ENCODE measurements at places on chromosomes 3 and 15.
A peak's percentile ranks its signal among the peaks of the same experiment; 100 is the strongest.

DNA sequence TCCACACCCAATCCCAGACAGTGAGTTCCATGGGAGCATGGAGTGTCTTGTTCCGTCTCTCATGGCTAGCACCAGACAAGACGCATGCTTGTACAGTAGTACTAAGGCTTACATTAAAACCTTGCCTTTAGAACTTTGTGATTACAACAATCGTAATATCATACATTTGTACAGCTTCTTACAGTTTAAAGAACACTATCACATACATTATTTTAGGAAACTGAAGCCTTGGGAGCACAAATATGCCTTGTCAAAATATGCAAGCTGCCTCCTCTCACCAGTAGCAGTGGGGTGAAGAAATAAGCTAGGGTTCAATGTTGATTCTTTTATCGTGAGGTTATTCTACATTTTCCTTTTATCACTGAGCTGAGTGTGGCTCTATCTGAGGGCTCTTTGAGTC is 36.8 kb downstream of the ADAMTSL3 start:
- no peak for DNase-seq

DNA sequence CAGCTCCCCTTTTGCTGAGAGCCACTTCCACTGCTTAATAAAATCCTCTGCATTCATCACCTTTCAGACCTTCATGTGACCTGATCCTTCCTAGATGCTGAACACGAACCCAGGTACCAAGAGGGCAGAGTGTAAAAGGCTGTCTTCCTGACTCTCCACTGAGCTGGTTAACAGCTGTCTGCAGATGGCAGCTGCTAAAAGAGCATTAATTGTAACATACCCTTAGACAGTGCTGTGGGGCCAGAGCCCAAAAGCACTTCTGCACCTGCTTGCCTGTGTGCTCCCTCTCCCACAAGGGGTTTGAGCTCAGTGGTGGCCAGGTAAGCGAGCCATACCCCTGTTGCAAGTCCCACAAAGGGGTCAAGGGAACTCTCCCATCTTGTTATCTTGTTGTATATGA is 187.3 kb downstream of the UBE2E2 start:
- no peak for DNase-seq

DNA sequence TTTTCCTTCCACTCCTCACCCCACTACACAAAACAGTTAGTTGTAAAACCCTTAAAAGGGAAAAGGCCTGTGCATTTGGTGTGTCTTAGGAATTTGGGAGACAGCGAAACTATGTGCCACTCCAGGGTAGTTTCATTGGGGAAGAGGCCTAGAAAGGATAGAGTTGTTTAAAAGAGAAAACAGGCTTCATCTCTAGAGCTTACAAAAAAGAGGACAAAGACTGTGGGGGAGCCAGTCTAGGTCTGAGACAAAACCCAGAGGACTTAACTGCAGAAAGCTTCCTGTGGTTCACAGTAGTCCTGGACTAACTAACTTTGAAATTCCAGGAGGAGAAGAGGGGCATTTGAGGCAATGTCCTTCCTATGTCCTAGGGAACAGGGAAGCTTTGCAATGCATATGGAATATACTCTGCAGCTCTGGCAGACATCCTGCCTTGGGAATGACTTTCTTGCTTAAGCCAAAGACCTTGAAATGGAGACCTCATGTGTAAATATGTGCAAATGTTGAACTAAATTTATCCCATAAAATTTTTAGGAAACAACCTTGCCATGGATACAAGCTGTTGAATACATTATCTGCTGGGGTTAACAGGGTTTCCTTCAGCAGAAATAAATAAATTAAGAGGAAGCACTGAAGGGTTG is 159.4 kb downstream of the LSAMP start:
- DNase-seq: no peak

GRCh38 chr3:20080956-20081554 is 40.8 kb downstream of the KAT2B start:
- DNase-seq: no peak

- peak; percentile 9 for DNase-seq
These were observed 121.0 kb downstream of the TFDP2 start for GRCh38 chr3:142028243-142028777.

- no peak for DNase-seq
These were observed 195.6 kb downstream of the XXYLT1 start for GRCh38 chr3:195075199-195075940.

- no peak for DNase-seq
These were observed 1043.6 kb downstream of the TUSC7 start for GRCh38 chr3:117752984-117753717.

GRCh38 chr3:73786321-73786807 is 161.6 kb upstream of the PDZRN3 start:
- no peak for DNase-seq

DNA sequence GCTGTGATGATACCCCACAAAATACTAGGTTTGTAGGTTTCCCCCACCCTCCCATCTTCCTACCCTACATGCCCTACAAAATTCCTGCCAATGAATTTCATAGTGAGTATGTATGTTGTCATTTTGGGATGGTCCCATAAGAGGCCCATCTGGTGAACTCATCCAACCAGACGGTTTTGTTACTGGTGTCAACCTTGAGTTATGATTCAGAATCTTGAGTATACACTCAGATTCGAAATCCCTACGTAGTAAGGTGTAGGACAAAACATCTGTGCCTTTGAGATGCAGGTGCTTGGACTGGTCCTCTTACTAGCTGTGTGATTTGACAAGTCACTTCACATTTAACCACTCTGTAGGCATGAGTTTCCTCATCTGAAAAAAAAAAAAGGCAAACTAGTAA is 3.6 kb downstream of the SIAH2 start:
- no peak for DNase-seq

GRCh38 chr15:65630760-65631159 is 9.0 kb downstream of the SLC24A1 start:
- no peak for DNase-seq

DNA sequence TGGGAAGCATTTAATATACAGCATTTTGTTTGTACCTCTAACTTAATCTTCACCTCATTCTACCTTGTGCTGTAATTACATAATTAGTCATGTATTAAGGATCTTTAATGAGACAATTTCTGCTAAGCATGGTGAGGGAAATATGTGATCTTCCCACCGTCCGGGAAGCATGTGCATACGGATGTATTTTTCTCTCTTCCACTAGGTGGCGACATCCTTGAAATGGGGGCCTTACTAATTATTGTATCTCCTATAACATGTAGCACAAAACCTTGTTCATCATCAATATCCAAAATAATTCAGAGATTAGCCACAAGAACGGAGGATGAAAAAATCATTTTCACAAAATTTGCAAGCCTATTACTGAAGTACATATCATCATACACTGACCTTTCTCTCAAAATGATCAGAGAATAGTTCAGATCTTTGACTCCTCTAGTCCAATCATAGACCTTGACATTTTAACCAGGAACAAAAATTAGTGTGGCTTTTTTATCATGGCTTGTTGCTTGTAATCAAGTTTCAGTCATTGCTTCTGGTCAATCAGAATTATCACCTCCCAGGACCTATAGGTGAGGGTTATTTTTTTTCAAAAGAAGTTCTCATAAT is 148.9 kb upstream of the GBE1 start:
- no peak for DNase-seq

DNA sequence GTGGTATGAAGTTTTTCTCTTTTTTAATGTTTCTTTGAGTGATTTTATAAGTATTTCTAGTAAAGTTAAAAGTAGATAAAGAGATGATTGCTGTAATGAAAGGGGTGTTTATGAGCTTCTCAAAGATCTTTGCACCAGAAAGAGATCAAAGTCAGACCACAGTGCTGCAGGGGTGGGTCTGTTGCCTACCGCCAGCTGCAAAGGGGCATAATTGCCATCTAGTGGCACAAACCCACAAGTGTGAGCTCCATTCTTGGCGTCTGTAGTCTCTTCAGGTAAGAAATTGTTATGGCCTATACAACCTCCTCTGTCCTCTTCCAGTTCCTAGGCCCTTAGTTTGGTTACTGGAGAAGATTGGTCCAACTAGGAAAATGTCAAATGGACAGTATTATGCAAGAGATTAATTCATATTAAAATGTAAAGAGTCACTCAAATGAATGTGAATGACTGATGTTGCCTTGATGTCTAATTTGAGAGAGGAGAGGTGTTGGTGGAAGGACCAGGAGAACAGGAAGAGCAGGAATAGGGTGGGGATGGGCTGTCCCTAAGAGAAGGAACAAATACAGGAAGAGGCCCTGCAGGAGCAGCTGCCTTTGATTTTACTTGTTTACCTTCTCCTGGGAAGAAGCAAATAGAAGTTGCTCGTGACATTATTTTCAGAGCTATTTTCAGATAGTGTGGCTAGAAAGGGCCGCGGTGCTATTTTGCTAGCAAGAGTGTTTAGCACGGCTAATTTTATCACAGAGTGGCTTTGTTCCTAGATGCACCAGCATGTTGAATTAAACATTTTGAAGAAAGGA is 53.0 kb upstream of the GSK3B start:
- peak; percentile 38 for DNase-seq

DNA sequence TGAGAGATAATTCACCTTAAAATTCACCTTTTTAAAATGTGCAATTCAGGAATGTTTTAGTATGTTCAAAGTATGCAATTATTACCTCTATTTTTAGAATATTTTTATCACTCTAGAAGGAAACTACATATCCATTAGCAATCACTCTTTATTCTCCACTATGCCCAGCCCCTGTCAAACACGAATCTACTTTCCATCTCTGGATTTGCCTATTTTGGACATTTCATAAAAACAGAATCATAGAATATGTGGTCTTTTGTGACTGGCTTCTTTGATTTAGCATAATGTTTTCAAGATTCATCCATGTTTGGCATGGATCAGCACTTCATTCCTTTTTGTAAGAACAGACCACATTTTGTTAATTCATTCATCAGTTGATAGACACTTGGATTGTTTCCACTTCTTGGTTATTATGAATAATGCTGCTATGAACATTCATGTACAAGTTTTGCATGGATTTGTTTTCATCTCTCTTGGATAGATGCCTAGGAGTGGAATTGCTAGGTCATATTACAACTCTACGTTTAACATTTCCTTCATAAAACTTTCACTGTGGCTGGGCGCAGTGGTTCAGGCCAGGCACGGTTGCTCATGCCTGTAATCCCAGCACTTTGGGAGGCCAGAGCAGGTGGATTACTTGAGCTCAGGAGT is 12.7 kb downstream of the HMCES start:
- no peak for DNase-seq

DNA sequence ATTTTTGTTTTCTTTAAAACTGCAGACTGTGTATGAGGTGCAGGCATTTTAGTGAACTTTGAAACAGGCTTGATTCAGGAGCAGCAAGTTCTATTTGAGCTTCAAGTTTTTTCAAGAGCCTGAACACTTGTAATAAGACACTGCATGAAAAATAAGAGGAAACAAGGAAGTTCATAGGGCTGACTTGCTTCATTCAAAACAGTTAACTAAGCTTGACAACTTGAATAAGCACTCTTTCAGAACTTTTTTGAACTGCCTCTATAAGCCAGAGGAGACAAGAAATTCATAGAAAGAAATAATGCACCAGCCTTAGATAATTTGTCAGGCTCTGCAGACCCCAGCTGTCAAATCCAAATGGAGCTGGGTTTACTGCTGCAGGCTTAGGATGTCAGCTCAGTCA is 130.2 kb downstream of the SSR3 start:
- no peak for DNase-seq

GRCh38 chr3:16290007-16290826 is 25.2 kb downstream of the OXNAD1 start:
- peak; percentile 58 for DNase-seq

GRCh38 chr3:27025718-27026117 is 343.5 kb downstream of the NEK10 start:
- DNase-seq: no peak

DNA sequence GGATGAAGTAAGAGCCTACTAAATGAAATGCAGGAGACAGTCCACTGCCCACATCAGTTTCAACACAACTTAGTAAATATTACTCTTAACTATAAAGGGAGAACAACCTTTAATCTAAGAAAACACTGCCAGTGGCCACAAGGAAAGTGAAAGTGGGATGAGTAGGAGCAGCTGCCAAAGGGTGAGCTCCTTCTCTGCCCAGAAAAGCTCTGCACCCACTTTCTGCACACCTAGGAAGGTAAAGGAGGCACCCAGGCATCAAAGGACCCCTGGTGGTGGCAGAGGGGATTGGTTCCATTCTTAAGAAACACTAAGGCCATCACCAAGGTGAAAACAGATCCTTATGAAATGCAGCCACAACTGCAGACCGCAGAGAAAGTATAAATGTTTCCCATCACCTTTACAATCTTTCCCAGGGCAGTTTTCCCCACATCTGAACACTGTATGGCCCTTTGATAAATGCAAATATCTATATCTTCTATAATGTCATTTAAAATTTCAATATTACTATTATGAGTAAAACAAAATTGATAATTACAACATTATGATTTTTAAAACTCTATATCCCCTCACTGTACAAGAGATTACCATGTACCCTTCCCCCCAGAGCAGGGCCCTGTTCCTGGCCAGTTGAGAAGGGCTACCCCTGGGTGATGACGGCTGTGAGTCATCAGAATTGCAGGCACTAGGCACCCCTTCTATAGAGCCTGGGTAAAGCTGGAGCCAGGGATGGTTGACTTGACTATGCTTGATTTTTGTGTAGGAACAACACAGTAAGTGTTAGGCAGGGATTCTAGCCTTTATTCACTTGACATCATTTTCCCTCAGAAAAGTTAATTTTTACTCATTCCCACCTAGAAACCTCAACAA is 92.0 kb downstream of the SNRK start:
- peak; percentile 62 for DNase-seq

DNA sequence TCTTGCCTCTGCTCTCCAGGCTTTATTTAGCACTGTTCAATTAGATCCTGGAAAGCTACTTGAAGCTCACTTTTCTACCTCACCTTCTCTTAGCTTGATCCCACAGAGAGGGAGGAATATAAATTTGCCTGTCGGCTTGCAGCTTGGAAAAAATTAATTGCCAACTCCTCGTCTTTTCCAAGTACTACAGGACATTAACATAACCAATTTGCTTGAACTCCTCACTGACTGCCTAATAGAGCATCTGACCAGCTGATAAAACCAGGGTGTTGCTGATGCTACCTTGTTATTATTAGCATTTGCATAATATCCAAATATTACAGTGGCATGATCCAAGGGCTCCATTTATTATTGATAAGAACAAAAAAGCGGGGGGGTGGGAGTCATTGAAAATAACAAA is 561.8 kb downstream of the MCTP2 start:
- DNase-seq: no peak

GRCh38 chr3:131283862-131284261 is 97.7 kb upstream of the NUDT16 start:
- DNase-seq: no peak

DNA sequence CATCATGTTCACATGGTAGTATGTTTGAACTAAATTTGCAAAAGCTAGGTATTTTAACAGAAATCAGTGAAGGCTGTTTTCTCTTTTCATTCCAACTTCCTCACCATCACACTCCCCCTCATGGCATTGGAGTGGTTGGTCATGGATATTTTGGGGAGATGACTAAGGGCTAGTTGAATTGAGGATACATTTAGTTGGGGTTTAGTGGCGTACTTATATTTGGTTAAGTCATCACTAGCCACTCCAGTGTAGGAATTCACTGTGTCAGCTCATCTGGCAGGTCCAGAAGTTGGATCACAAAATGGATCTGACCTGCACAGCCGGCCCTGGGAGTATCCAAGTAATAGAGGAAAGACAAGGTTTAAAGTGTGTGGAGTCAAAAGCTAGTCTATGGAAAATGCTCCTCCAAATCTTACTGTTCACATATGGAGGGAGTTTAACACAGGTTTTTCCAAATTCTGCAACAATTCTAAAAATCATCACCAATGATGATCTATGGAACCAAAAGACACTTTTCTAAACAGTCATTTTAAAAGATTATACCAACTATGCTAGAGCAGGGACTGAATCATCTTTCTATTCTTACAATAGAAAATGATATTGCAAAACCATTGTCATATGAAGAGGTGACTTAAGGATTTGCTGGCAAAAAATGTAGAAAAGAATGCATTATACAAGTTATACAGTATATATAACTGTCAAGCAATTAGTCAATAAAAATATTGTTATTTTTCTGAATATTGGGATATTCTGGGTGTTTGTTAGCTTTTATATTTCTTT is 247.8 kb upstream of the PEX5L start:
- DNase-seq: no peak

Data from effector CD4-positive, alpha-beta T cell (primary cell).